ENCODE measurements at places on chromosomes 12 and 14.

DNA sequence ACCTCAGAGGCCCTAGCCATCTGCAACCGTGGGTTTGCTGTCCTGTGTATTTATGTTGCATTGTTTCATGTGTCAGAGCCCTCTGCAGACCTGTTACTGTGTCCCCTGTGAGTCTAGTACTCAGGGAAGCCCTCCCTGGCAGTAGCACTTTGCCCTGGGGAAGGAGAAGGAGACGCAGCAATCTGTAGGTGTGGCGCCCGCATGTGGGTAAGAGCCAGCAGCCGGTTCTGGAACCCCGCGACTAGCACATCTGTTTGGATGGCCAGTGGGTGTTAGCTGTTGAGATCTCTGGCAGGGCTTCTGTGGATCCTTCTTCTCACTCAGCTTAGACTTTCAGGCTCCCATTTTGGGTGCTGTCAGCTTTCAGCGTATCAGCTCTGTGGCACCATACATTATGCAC is 57.0 kb downstream of the TECPR2 start:
- no peak for DNase-seq

- no peak for DNase-seq
These were observed 2.9 kb downstream of the LLPH start for GRCh38 chr12:66127650-66128049.

DNA sequence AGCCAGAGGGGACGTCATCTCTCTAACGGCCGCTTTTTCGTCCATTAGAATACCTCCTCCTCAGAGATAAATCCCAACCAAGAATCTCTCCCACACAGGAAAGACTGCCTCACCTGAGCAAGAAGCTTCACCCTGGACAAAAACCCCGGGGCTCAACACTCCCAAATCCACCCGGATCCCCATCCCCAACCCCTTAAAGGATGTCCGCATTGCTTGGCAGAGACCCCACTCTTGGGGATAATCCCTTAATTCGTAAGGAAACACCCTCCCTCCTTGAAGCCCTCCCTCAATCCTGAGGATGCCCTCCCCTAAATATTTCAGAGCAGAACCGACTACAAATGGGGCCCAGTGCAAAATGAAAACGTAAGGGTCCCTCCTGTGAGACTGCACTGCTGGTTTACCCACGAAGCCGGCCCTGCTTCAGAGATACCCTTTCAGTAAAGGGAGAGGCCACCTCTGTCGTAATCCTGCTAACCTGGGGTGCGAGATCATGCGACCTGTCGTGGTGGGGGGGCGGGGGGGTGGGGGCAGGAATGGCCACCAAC is 655 bp upstream of the DYNLL1 start:
- DNase-seq: no peak

- no peak for DNase-seq
These were observed 101.2 kb downstream of the BTG1 start for GRCh38 chr12:92044435-92044834.

- no peak for DNase-seq
These were observed 43.0 kb downstream of the SRRM4 start for GRCh38 chr12:119024356-119024755.

DNA sequence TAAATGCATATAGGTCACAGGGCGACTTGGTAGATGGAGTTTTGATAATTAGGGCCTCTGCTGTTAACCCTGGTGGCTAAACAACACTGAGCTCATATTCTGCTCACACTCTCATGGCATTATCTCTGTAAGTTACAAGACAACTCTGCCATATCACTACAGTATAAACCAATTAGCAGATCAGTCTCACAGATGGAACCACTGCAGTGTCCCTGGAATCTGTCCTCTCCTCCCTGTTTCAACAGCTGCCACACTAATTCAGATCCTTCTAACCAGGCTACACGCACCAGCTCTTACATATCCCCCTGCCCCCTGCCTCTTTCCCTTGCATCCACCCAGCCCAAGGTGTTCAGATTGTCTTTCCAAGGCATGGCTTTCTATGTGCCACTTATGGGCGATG is 161.0 kb upstream of the RMST start:
- DNase-seq: no peak

- DNase-seq: no peak
These were observed 13.6 kb downstream of the PAH start for GRCh38 chr12:102903337-102904007.

DNA sequence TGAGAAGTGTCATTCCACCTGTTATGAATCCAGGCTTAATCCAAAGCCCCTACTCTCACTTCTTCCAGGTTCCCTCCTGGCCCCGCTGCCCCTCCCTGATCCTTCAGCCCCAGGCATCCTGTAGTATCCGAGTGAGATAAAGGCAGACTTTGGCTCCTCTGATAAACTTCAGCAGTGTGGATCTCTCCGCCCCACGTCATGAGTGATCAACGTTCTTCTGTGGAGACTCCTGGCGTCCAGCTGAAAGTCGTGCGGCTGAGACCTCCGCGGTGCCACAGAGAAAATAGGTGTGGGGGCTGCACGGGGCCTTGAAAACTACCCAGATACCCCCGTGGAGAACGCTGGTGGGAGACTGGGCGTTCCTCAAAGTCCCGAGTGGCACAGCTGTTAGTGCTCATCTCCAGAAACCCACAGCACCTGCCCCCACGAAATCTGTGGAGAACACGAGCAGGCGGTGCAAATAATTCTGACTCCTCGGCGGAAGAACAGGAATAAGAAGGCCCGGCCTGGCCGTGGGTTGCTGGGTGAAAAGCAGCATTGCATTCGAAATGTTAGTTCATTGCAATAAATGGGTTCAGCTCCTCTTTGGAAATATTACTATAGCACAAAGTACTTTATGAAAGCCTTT is 180.0 kb upstream of the RGS6 start:
- no peak for DNase-seq

- no peak for DNase-seq
These were observed 54.3 kb downstream of the DENND5B start for GRCh38 chr12:31536672-31537071.

GRCh38 chr12:68765696-68766095 is 19.7 kb downstream of the SLC35E3 start:
- no peak for DNase-seq

- DNase-seq: no peak
These were observed 2.2 kb downstream of the PCBP2 start for GRCh38 chr12:53453953-53454640.

- DNase-seq: no peak
These were observed 62.8 kb downstream of the EXOC5 start for GRCh38 chr14:57205938-57206337.

Measured in T-helper 2 cell (primary cell).